Activated T-helper 1 cell treated with anti-CD3 and anti-CD28 coated beads, Interleukin-12 subunit alpha, Interleukin-12 subunit beta, Interleukin-2, Interleukin-4 antibody, amounts not matched to agents 30 ng/mL and 10 ng/mL and 1 ng/mL, durations not matched to agents 14 hours and 24 hours and 36 hours (primary cell): ENCODE measurements at places on chromosomes 1 and 21. TPM values are rescaled to one million over a fixed set of nuclear protein-coding genes. Genes with fewer than 3 reads are reported as not detected.

- no peak for DNase-seq
- no peaks in the 10 kb centered on the region for H3K4me1 ChIP-seq
- no peak overlapping the region for H3K4me3 ChIP-seq
- H3K27me3 ChIP-seq = peaks cover 53% of the 10 kb centered on the region
- no peak overlapping the region for H3K27ac ChIP-seq
Observed at GRCh38 chr1:22712502-22713271, 2.0 kb downstream of the EPHB2 start.

GRCh38 chr1:9654834-9655723 is 3.5 kb downstream of the PIK3CD start:
- peaks cover 41% of the 10 kb centered on the region for H3K36me3 ChIP-seq
- H3K4me1 ChIP-seq = peaks cover 70% of the 10 kb centered on the region
- peak overlapping the region; percentile 97 for H3K27ac ChIP-seq
- peak overlapping the region; percentile 95 for H3K4me3 ChIP-seq
- peak; percentile 51 for DNase-seq

GRCh38 chr1:41380979-41381691 is 19.9 kb downstream of the FOXO6 start:
- H3K36me3 ChIP-seq = no peaks in the 10 kb centered on the region
- H3K4me3 ChIP-seq = peak overlapping the region; percentile 74
- no peak overlapping the region for H3K27ac ChIP-seq
- no peak for DNase-seq

Gene CLCA2
- total RNA-seq = not detected in 2 replicates
